Peyer's patch (tissue), 4 donors: ENCODE measurements at places on chromosomes 4 and X. TPM values are rescaled to one million over a fixed set of nuclear protein-coding genes. Genes with fewer than 3 reads are reported as not detected.
A peak's percentile ranks its signal among the peaks of the same experiment; 100 is the strongest.

GRCh38 chrX:154541896-154542722, 4.5 kb downstream of the G6PD start:
- peak; percentile 34 for DNase-seq

- no peak for DNase-seq
These were observed 36.7 kb downstream of the QRFPR start for GRCh38 chr4:121344098-121344497.

Gene NALF2
- 0.40 TPM for total RNA-seq

DNA sequence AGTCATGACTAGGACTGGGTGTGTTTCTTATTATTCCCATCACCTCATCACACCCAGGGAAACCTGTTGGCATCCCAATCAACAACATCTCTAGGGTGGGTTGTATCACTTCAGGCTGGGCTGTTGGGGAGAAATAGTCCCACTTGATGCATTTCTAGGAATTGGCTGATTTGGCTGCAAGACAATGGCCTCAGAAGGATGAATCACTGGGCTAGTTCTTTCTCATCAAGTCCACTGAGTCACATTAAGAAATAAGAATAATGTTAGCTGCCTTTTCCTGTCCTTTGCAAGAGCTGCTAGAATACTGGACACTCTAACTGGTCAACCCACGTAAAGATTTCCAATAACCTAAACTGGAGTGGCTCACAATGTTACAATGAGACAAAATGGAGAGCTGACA, 104.2 kb downstream of the CHRDL1 start:
- no peak for DNase-seq

Gene MTTP
- total RNA-seq = 475 TPM

Gene UGT8
- total RNA-seq = 58.7 TPM

Gene PRRG3
- not detected for total RNA-seq

Gene CCKAR
- total RNA-seq = not detected
